ENCODE measurements at places on chromosomes 7 and 10. TPM values are rescaled to one million over a fixed set of nuclear protein-coding genes. Genes with fewer than 3 reads are reported as not detected.

KLF14 gene
- total RNA-seq, result not detected

RPEL1 gene
- total RNA-seq, result 0.13 TPM

DNA sequence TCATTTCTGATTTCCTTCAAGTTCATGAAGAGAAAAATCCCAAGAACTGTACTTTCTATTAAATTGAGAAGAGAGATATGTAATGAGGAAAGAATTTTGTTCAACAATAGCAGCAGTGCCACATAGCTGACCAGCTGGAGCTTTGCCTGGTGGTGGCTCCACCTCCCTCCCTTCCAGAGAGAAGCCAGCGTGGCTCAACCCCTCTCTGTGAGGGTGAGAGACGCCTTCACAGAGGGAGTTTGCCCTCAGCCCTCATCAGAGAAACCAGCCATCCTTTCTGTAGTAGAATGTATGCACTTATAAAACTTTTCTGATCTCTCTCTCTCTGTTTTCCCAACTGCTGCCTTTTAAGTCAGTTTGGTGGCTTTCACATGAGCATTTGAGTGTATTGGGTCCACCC lies 20.5 kb upstream of the COL1A2 start:
- peak; percentile 21 for DNase-seq

DNA sequence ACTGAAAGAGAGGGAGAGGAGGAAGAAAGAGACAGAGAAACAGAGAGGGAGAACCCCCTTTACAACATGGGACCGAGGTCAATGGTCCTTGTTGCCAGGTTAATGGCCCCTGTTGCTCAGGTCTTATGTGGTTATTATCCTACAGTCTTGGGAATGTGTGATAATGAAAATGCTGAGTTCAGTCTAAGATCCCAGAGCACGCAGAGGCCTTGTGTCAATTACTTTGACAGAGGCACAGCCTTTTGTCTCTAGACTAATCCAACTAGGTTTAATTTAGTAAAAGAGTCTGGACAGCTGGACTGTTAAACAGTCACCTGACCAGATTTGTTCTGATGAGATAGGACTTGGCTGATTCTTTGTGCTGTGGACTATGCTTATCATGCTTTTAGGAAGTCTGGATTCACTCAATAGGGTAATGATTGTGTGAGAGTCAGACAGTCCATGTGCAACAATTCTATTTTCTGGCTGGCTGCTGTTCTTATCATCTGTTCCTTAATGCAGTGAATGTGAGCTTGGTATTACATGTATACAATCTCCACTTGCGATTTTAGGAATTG lies 157.4 kb upstream of the MAGI2 start:
- no peak for DNase-seq

- DNase-seq, result no peak
These were observed 18.5 kb upstream of the TRIM56 start for GRCh38 chr7:101066833-101067177.

DNA sequence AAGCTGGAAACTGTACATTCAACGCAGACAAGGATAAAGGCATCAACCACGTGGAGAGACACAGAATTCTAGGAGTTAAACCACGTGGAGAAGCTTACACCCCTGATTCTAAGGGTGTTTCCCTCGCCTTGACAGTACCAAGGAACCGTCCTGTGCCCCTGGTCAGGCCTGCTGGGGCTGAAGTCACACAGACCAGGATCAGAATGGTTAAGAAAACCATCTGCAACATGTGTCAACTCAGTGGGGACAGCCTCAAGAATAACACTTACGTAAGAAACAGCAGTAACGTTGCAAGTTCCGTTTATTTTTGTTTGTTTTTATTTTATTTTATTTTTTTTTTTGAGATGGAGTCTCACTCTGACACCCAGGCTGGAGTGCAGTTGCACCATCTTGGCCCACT lies 55.6 kb downstream of the CHST15 start:
- DNase-seq, result no peak

GRCh38 chr10:73096041-73096448 lies 621 bp downstream of the P4HA1 start:
- peak; percentile 50 for DNase-seq

DNA sequence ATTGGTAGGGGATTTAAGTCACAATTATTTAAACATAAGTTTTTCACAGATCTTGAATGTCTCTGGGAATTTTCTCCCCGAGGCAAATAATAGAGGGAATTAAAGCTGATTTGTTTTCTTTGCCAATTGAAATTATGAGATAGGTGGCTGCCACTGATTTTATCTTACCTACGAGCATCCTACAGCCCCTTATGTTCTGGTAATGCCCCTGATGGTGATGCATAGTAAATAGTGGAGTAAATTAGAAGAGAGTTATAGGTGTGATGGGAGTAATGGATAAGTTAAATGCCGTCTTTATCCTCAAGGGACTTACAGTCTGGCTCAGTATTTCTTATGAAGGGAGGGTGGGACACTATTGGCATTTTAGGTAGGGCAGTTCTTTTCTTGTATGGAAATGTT lies 58.1 kb downstream of the HDAC9 start:
- no peak for DNase-seq

Data from bronchial epithelial cell (primary cell).